Mammary epithelial cell (primary cell): ENCODE measurements at places on chromosomes 2 and 18.

DNA sequence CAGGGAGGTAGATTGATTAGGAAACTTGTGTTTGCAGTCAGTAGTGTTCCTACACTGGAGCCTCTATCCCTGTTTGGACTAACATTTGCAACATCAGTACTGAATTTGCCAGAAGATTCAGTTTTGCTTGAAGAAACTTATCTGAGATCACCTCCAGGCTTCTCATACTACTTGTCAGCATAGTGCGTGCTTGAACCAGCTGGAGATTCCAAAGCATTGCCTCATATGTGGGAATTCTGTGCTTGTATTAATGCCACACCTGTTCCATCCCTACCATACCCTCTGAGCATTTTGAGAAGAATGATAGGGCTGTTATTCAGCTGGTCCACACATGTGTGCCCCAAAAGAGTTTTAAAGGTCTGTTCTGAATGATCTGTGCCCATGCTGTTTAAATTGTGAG lies 148.7 kb downstream of the RAPGEF4 start:
- DNase-seq: peak; percentile 60

- no peak for DNase-seq
These were observed 2.2 kb upstream of the SSB start for GRCh38 chr2:169796441-169796840.

DNA sequence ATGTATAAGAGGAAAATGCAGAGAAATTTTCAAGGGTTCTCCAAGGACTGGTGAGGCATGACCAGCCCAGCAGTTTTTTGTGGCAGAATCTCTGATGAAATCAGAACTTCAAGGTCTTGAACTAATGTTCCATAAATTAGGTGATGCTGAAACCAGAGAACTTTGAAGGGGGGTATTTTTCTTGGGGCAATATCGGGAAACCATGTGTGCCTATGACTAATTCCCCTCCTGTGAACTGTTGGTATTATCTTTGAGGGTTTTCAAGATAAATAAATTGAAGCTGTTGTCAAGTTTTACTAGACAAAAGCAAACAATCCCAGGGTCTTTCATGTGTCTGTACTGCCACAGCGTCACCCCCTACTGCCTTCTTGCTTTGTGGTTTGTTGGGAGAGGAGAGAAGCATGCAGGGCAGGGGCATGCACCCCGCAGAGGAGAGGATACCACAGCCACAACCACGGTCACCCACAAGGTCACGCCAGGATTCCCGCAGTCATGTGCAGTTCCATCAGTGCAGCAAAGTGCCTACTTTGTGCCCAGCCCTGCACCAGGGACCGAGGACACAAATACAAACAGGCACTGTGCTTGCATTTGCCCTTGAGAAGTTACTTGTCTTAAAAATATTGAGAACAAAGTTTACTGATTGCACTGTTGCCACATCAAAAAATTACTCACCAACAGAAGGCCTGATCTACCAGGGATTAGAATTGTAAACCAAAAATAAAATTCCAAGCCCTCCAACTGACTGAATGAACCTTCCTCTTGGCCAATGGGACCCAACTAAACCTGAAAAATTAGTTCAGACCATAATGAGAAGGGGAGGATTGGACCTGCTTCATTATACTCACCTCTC lies 413.3 kb upstream of the TRIB2 start:
- DNase-seq: no peak

- no peak for DNase-seq
These were observed 125.9 kb downstream of the TMEM131 start for GRCh38 chr2:97869722-97870346.

- DNase-seq: no peak
These were observed 13.2 kb downstream of the ASB18 start for GRCh38 chr2:236250909-236251579.

- no peak for DNase-seq
These were observed 41.8 kb upstream of the AFF3 start for GRCh38 chr2:100184055-100184737.

- DNase-seq: peak; percentile 60
These were observed 2.7 kb downstream of the GPC1 start for GRCh38 chr2:240437861-240438809.

- peak; percentile 97 for DNase-seq
These were observed 42.2 kb downstream of the BIN1 start for GRCh38 chr2:127064642-127065250.

GRCh38 chr2:6909431-6910385 lies 7.5 kb upstream of the RNF144A start:
- no peak for DNase-seq

- DNase-seq: no peak
These were observed 606 bp downstream of the OTOF start for GRCh38 chr2:26477126-26477910.

- DNase-seq: no peak
These were observed 30.0 kb downstream of the HJURP start for GRCh38 chr2:233824373-233824772.

- no peak for DNase-seq
These were observed 65.6 kb upstream of the STON1 start for GRCh38 chr2:48464264-48464795.

DNA sequence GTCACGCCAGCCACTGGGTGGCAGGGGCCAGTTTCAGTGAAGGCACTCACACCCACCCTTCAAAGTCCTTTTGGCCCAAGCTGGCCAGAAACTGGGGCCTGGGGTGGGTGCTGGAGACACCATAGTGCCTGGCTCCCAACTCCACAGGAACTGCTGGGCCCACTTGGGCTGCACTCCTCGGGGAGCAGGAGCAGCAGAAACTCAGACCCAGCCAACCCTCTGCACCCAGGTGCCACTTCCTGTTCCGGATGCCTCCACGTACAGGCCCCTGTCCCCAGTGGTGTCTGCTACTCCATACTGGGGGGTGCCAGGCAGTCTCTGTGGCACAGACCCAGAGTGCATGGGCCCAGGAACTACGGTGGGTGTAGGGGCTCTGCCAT lies 42.5 kb upstream of the ZNF519 start:
- DNase-seq: no peak

DNA sequence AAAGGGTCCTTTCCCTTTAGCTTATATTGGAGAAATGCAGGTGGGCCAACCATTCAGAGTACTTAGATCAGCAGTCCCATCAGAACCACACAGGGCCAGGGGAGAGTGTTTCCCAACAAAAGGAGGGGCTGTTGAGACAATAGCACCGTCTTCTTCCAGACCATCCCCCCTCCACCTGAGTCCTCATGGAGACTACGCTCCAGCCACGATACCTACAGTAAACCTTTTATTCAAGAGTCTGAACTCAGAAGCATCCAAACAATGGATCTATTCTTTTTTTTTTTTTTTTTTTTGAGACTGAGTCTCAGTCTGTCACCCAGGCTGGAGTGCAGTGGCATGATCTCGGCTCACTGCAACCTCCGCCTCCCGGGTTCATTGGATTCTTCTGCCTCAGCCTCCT lies 25.7 kb upstream of the ZNF532 start:
- no peak for DNase-seq

- no peak for DNase-seq
These were observed 30.4 kb upstream of the FN1 start for GRCh38 chr2:215466097-215466909.

- no peak for DNase-seq
These were observed 58.6 kb downstream of the KCNG2 start for GRCh38 chr18:79856119-79857007.

GRCh38 chr18:35680139-35680551 lies 98.6 kb downstream of the GALNT1 start:
- DNase-seq: no peak

GRCh38 chr2:145423809-145424208 lies 903.9 kb upstream of the ZEB2 start:
- no peak for DNase-seq

DNA sequence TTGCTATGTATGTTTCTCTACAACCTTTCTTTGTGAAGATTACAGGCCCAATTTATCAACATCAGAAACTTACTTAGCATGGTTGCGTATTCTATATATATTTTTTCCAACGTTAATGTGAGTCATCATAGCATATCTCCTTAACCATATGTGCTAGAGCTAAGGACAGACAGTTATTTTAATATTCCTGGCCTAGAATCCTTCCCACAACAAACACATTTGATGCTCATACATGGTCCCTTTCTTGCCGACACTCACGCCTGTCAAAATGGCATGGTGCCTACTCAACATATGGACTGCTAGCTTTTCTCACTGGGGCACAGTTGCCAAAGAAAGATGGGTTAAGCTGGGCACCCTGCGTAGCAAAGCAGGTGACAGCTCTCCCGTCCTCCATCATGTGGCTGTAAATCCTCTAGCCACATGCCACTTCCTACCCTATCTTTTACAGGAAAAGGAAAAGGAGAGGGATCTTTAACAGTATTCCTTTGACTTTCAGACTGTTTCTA lies 75.2 kb upstream of the GALNT5 start:
- no peak for DNase-seq

DNA sequence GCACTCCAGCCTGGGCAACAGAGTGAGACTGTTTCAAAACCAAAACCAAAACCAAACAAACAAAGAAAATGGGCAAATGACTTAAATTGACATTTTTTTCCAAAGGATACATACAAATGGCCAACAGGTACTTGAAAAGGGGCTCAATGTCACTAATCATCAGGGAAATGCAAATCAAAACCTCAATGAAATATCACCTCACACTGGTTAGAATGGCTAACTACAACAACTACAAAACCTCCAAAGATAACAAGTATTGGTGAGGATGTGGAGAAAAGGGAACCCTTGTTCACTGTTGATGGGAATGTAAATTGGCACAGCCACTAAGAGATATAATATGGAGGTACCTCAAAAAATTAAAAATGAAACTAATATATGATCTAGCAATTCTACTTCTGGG lies 213.2 kb upstream of the HS6ST1 start:
- no peak for DNase-seq

- DNase-seq: peak; percentile 31
These were observed 2.1 kb downstream of the LIPG start for GRCh38 chr18:49563701-49564517.

DNA sequence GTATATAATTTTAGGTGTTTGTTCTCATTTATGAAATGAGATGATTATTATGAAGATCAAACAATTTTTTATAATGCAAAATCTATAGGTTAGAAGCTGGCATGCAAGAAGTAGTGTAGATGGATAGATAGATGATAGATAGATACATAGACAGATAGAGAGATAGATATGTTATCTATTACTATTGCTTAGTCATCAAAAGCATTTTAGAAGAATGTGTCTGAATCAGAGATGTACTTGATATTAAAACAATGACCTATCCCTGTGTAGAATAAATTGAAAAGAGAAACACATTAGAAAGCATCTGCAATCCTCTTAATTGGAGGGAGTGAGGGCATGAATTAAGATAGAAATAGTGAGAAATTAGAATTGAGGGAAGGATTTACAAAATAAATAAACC lies 436.2 kb upstream of the NXPH2 start:
- no peak for DNase-seq

DNA sequence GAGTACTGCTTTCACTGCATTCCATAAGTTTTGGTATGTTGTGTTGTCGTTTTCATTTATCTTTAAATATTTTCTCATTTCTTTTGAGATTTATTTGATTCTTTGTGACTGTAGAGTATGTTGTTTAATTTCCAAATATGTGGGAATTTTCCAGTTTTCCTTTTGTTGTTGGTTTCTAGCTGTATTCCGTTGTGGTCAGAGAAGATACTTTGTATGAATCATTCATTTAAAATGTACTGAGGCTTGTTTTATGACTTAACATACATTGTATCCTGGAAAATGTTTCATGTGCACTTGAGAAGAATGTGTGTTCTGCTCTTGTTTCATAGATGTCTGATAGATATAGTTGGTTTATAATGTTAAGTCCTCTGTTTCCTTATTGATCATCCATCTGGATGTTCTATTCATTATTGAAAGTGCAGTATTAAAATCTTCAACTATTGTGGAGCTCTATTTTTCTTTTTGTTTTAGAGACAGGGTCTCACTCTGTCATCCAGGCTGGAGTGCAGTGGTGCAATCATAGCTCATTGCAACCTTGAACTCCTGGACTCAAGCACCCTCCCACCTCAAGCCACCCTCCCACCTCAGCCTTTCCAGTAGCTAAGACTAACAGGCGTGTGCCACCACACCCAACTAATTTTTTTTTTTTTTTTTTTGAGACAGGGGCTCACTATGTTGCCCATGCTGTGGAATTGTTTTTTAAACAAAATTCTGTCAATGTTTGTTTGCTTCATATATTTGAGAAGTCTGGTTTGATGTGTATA lies 96.8 kb downstream of the TAF4B start:
- peak; percentile 63 for DNase-seq
